ENCODE measurements at places on chromosomes 11 and 22.

GRCh38 chr11:66239998-66240780, 28.2 kb upstream of the RAB1B start:
- no peaks in the 10 kb centered on the region for H3K27me3 ChIP-seq
- H3K36me3 ChIP-seq, result peaks cover 5% of the 10 kb centered on the region
- no peak overlapping the region for H3K4me3 ChIP-seq
- no peak overlapping the region for H3K27ac ChIP-seq
- no peaks in the 10 kb centered on the region for H3K4me1 ChIP-seq

GRCh38 chr11:1397146-1397861, 7.6 kb downstream of the BRSK2 start:
- DNase-seq, result no peak
- no peak overlapping the region for H3K4me3 ChIP-seq
- no peaks in the 10 kb centered on the region for H3K36me3 ChIP-seq
- H3K4me1 ChIP-seq, result peaks cover 2% of the 10 kb centered on the region

DNA sequence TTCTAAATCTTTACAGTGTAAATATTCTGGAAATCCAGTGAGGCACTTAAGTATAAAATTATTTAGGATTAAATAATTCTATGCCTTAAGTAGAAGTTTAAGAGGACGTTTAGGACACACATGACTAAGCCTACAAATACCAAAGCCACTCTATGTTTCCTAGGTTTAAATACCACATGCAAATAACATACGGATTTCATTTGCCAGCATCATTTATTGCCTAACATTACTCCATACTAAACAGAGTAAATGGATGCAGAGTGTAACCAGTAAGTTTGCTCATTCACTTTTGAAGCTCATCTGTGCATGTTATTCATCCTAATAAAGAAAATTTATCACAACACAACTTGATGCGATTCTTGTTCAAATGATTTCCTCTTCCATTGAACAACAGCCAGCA, 4.1 kb downstream of the BDNF start:
- H3K4me3 ChIP-seq, result no peak overlapping the region
- H3K27ac ChIP-seq, result no peak overlapping the region
- peaks cover 97% of the 10 kb centered on the region for H3K27me3 ChIP-seq
- peaks cover 22% of the 10 kb centered on the region for H3K4me1 ChIP-seq

DNA sequence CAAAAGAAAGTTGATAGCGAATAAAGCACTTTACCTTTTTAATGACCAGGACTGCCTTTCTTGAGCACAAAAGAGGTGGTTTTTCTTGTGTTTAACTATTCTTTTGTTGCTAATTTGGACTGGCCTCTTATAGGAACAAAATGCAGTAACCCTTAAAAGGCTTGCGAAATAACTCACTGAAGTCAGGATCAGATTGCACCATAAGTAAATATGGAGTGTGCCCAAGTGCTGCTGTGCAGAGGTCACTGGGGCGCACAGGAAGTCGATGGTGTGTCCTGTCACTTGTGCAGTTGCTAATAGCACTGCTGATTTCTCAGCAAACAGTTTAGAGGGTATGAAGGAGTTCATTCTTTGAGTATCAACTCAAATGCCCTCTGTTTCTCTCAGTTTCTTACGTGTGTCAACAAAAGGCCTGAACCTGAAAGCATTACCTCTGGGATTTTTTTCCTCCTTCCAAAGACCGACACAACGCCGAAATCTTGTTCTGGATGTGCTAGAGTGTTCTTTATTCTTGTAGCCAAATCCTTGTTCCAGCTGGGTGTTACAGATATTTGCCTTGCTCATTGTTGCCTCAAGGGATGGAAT, 71.3 kb downstream of the ATXN10 start:
- no peaks in the 10 kb centered on the region for H3K4me1 ChIP-seq
- DNase-seq, result peak; percentile 11
- H3K27me3 ChIP-seq, result no peaks in the 10 kb centered on the region
- H3K36me3 ChIP-seq, result peaks cover 53% of the 10 kb centered on the region
- H3K27ac ChIP-seq, result no peak overlapping the region

DNA sequence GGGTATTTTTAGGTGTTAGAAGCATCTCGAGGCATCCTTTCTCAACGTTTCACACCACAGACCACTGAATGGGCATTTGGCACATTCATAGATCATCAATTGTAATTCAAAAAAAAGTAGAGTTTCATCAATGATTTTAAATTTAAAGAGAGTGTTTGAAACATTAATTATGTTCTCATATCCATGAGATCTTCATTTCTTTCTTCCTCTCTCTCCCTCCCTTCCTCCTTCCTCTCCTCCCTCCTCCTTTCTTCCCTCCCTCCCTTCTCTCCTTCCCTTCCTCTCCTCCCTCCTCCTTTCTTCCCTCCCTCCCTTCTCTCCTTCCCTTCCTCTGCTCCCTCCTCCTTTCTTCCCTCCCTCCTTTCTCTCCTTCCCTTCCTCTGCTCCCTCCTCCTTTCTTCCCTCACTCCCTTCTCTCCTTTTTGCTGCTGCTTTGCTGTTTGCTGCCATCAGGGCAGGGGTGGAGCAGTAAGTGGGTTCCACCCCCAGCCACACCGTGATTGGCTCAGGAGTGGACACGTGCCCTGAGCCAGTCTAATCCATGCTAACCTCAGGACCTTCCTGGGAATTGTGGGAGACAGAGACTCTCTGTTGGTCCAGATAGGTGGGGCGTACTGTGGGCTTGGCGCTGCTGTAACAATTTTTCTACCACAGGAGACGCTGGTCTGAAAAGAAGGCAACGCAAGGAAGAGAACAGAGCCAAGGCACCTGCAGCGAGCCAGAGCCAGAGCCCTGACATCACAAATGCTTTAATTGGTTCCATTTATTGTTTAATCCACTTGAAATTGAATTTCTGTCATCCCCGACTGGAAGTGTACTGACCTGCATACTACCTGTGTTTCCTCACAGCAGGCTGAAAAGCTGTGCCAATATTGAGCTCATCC, 33.7 kb upstream of the APOBEC3A start:
- peaks cover 18% of the 10 kb centered on the region for H3K4me1 ChIP-seq
- DNase-seq, result peak; percentile 93
- no peaks in the 10 kb centered on the region for H3K36me3 ChIP-seq
- peak overlapping the region; percentile 27 for H3K4me3 ChIP-seq

DNA sequence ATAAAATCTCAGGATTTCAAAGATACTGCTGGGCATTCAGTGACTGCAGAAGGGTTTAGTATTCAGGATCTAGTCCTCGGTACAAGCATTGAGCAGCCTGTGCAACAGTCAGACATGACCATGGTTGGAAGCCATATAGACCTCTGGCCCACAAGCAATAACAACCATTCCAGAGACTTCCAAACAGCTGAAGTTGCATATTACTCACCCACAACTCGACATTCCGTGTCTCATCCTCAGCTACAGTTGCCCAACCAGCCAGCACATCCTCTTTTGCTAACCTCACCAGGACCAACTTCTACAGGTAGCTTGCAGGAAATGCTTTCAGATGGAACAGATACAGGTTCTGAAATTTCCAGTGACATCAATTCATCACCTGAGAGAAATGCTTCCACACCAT, 156.8 kb downstream of the C11orf91 start:
- no peaks in the 10 kb centered on the region for H3K4me1 ChIP-seq
- H3K27ac ChIP-seq, result no peak overlapping the region
- H3K27me3 ChIP-seq, result peaks cover 48% of the 10 kb centered on the region
- no peaks in the 10 kb centered on the region for H3K36me3 ChIP-seq

DNA sequence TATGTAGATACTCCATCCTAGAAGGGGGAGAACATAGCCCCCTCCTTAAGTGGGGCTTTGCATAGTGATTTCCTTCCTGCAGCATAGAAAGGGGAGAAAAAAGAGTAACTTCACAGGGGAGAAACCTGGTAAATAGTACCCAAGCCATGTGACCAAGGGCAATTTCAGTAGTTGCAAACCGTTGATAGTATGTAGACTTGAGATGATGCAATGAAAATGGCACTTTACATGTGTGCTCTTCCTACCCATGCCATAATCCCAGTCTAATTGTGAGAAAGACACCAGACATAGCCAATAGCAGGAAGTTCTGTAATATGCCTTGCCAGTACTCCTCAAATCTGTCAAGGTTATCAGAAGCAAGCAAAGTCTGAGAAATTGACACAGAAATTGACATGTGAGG, 104.1 kb downstream of the NCAM1 start:
- no peak for DNase-seq
- no peaks in the 10 kb centered on the region for H3K36me3 ChIP-seq
- no peaks in the 10 kb centered on the region for H3K27me3 ChIP-seq
- no peaks in the 10 kb centered on the region for H3K4me1 ChIP-seq
- H3K27ac ChIP-seq, result no peak overlapping the region
- no peak overlapping the region for H3K4me3 ChIP-seq

DNA sequence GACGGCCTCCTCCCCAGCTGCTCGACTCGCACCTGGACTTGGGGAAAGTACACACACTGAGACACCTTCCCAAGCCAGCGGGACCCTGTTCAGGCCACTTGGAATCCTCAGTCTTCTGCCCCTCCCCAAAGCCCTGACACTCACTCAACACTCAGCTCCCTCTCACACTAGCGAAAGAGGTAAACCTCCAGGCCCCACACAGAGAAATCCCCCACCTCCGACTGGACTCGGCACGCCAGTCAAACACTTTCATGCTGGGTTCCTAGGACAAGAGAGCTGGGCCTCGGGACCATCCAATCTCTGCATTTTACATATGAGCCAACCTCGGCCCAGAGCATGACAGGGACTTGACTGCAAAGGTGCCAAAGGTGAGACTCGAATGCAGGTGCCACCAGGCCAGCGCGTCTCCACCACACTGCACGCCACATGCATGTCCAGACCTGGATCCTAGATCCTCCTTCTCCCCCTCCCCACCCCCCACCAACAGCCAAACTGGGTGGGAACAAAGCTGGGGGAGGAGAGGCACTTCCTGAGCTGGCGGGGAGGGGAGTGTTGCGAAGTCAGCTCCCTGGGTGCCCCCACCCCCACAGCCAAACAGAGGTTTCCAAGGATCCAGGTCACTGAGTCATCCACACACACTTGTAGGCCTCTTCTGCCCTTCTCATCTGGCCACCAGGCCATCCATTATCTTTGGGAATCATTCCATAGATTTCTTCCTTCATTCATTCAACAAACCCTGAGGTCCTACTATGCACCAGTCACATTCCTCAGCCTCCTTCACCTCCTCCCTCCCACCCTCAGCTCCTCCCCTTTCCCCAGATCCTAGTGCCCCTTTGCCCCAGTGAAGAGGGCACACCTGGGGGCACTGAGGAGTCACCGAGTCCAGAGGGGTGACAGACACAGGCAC, 10.7 kb upstream of the CD5 start:
- no peaks in the 10 kb centered on the region for H3K4me1 ChIP-seq
- no peaks in the 10 kb centered on the region for H3K36me3 ChIP-seq
- H3K4me3 ChIP-seq, result no peak overlapping the region
- no peak for DNase-seq
- H3K27ac ChIP-seq, result no peak overlapping the region
- no peaks in the 10 kb centered on the region for H3K27me3 ChIP-seq

GRCh38 chr11:12552692-12553091, 121.5 kb upstream of the TEAD1 start:
- H3K4me1 ChIP-seq, result no peaks in the 10 kb centered on the region
- H3K27ac ChIP-seq, result no peak overlapping the region
- H3K36me3 ChIP-seq, result no peaks in the 10 kb centered on the region
- no peaks in the 10 kb centered on the region for H3K27me3 ChIP-seq
- no peak overlapping the region for H3K4me3 ChIP-seq

- H3K27ac ChIP-seq, result no peak overlapping the region
- H3K27me3 ChIP-seq, result no peaks in the 10 kb centered on the region
- H3K4me1 ChIP-seq, result no peaks in the 10 kb centered on the region
- H3K36me3 ChIP-seq, result no peaks in the 10 kb centered on the region
Observed at GRCh38 chr11:123292647-123293046, 97.6 kb upstream of the CLMP start.

Measured in A673 (cell line).